SK-N-DZ (cell line): ENCODE measurements at places on chromosomes 7 and 10.

DNA sequence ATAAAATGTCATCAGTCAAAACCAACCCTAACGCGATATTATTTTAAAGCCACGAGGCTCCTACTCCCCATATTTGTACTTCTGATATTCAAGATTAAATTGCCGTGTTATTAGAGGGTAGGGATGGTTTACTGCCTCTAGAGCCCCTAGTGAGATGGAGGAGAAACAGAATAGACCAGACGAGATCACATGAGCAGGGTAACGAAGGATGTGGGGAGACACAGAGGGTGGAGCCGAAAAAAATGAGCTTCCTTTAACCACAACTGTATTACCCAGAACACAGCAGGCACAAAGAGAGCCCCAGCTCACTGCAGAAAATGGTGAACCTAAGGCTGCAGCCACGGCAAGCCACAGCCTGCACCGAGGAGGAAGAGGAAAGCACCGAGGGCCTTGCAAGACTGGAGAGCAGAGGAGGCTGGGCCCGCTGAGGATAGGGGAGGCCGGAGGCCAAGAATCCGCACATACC lies 14.3 kb downstream of the ZC3HAV1 start:
- DNase-seq, result no peak

DNA sequence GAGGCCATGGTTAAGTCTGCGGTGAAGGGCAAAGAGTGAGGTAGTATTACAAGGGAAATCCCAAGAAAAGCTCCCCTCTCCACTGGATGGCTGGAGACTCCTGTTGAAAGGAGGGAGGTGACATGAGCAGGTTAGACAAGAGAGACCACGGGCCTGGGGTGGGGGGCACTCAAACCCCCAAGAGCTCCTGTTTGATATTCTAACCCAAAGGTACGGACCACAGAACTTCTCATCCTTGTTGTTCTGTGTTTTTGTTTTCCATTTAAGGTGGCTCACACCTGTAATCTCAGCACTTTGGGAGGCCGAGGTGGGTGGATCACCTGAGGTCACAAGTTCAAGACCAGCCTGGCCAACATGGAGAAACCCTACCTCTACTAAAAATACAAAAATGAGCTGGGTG lies 11.6 kb downstream of the VSTM4 start:
- no peak for DNase-seq

GRCh38 chr10:91061608-91062007 lies 140.7 kb upstream of the ANKRD1 start:
- no peak for DNase-seq

GRCh38 chr10:125415964-125416363 lies 255.6 kb upstream of the CTBP2 start:
- DNase-seq, result no peak

DNA sequence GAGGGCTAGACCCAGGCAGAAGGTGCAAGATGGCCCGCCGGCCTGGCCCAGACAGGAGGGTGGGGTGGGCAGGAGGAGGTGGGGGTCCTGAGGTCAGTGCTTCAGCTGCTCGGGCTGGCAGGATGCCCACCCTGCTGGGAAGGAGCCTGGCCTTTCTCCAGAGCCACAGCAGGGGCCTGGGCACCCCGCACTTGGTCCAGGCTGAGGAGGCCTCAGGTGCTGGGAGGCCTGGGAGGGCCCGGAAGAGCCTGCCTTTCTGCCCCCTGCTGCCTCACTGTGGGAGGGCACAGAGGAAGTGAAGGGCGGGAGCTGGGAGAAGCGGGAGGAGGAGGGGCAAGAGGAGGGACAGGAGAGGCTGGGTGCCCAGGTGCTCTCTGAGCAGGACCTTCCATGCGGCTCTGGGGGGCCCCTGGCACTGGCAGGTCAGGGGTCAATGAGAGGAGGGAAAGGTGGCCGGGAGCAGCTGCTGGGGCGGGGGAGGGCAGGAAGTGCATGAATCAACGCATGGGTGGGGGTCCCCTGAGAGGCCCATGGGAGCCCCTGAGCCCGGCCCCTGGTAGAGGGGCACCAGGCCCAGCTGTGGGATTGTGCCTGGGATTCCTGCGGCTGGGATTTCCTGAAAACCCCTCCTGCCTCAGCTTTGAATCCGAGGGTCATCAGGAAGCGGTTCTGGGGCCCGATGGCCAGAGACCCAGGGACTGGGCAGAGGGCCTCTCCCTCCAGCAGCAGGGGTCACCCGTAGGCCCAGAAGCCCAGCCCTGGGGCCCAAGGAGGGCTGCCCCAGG lies 49.9 kb downstream of the PWWP2B start:
- peak; percentile 80 for DNase-seq

GRCh38 chr10:3783682-3784432 lies 1.2 kb downstream of the KLF6 start:
- no peak for DNase-seq

GRCh38 chr10:70227548-70228320 lies 5.5 kb downstream of the PPA1 start:
- DNase-seq, result no peak

DNA sequence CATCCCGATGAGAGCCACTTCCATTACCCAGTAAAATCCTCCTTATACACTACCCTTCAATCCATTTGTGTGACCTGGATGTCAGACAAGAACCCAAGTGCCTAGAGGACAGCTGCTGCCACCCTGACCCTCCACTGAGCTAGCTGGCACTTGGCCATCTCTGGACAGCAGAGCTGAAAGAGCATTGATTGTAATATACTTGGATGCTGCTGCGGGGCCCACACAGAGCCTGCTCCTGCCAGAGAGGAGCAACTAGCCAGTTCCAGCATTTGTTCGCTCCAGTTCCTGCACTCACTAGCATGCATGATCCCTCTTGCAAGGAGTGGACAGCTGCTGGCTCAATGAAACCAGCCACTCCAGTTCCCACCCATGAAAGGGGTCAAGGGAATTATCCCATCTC lies 8.4 kb upstream of the TMEM254 start:
- no peak for DNase-seq

GRCh38 chr10:120503689-120504088 lies 46.7 kb downstream of the PLPP4 start:
- no peak for DNase-seq

DNA sequence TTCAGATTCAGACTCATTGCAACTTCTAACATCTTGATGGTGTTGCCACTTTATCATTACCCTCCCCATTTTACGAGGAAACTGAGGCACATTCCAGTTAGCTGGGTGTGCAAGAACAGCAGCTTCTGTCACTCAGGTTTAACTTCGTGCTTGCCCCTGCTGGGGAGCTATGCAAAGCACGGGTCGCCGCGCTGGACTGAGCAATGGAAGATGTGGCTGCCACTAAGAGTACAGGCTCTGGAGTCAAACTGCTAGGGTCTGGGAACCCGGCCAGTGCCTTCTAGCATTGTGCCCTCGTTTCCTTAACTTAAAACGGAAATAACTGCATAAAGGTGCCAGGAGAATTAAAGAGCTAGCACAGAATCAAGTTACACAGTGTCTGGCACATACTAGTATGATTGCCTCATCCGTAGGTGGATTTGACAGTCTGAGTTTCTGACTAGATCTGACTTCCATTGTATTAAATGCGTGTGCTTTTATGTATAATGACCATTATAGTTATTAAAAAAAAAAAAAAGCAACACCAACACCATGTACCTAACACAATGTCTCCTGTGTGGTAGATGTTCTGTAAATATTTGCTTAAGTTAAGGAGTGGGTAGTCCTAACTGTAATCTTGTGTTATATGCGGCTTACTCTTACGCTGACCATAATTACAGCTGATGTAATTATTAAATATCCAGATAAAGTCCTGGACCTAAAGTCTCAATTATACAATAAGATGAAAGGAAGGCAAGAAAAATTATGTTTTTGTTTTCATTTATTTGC lies 842 bp downstream of the ZNF22 start:
- DNase-seq, result peak; percentile 70

GRCh38 chr7:135707570-135707966 lies 20.4 kb downstream of the SLC13A4 start:
- no peak for DNase-seq

GRCh38 chr7:102248456-102249395 lies 37.9 kb upstream of the SH2B2 start:
- no peak for DNase-seq

DNA sequence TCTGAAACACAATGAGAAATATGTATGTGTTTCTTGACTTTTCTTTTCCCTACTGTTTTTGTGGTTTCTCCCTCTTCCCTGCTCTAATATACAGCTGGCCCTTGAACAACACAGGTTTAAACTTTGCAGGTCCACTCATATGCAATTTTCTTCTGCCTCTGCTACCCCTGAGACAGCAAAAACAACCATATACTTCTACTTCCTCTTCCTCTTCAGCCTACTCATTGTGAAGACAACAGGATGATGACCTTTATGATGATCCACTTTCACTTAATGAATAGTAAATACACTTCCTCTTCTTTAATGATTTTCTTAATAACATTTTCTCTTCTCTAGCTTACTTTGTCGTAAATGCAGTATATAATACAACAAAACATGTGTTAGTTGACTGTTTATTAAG lies 35.0 kb upstream of the DGKB start:
- no peak for DNase-seq

DNA sequence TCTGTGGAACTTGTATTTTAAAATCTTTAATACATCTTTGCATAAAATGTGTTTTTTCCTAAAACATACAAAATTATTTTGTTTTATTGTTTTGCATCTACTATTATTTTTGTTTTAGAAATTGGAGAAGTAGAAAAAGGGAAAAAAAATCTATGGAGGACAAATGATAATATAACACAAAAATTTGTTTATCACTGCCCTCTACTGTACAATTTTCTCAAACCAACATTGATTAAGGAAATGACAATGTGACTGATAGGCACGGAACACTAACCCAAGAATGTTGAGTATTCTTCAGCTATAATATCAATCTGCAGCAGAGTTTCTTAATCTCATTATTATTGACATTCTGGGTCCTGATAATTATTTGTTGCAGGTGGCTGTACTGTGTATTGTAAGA lies 9.5 kb upstream of the ING3 start:
- DNase-seq, result no peak

DNA sequence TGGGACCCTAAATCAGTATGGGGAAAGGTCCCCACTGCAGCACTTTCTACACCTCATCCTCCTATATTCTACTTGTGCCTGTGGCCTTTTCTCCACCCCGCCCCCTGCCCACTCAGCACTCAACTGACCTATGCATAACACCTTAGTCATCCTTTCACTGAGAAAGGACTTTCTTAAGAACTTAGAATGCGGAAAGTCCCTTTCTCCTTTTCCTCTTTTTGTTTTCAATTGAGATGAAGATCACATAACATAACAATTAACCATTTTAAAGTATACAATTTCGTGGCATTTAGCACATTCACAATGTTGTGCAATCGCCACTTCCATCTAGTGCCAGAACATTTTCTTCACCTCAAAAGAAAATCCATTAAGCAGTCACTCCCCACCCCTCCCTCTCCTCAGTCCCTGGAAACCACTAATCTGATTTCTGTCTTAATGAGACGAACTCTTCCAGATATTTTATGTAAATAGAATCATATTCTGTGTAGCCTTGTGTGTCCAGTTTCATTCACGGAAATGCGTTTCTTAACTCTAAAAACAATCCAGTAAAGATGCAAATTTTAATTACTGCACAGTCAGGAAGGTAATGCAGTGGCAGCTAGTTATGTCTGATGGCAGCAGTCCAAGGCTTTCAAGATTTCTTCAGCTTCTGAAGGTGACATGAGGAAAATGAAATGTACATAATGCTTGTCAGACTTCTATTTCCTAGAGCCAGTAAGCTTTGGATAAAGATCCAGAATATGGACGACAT lies 41.7 kb downstream of the FAS start:
- no peak for DNase-seq

GRCh38 chr7:81744389-81744788 lies 25.5 kb downstream of the HGF start:
- no peak for DNase-seq

- DNase-seq, result no peak
Measured at GRCh38 chr10:80104066-80104926, 25.8 kb downstream of the TMEM254 start.

DNA sequence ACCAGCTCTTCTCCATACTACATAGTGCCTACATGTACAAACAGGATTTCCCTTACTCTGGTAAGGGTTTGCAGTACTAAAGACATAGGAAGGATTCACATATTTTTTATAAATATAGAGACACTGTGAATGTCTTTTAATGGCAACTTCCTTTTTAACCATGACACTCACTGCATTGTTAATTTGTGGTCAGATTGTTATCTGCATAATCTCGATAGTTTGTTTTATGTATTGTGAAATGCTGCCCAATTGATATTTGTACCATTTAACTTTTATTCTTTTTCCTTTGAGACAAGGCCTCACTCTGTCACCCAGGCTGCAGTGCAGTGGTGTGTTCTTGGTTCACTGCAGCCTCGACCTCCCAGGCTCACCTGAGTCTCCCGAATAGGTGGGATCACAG lies 39.7 kb downstream of the SP8 start:
- no peak for DNase-seq

- DNase-seq, result no peak
Measured at GRCh38 chr7:110454713-110455112, 636.2 kb upstream of the LRRN3 start.

- DNase-seq, result peak; percentile 11
Measured at GRCh38 chr7:120337308-120337907, 64.4 kb downstream of the KCND2 start.

DNA sequence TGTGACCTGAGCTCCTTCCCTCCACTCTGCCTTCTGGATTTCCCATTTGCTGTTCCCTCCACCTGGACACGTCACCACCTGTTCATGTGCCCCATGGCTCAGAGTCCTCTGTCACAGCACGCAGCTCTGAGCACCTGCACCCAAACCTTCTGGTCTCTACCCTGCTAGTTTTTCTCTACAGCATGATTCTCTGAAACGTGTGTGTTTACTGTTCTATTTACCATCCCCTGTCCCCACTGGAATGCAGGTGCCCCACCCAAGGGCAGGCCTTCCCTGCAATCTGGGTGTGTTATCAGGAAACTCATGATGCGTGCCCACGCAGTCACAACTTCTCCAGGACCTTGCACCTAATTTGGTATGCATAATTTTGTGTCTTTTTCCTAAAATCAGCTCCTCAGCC lies 284.4 kb upstream of the IGFBP3 start:
- no peak for DNase-seq

DNA sequence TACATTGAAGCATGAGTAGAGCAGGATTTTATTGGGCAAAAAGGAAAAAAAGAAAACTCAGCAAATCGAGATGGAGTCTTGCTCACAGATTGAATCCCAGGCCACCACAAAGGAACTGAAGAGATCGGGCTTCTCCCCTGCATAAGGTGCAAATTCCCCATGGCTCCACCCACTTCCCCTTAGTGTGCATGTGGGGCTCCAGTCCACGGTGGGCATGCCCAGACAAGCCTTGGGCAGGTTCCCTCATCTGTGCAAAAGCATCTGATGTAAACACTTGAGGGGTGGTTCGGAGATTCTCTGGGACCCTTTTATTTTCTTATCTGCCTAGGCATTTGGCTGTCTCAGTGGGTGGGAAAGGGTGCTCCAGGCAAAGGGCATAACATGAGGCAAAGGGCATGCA lies 150.7 kb downstream of the CFTR start:
- DNase-seq, result no peak
